ENCODE measurements at places on chromosomes 3 and 15.

DNA sequence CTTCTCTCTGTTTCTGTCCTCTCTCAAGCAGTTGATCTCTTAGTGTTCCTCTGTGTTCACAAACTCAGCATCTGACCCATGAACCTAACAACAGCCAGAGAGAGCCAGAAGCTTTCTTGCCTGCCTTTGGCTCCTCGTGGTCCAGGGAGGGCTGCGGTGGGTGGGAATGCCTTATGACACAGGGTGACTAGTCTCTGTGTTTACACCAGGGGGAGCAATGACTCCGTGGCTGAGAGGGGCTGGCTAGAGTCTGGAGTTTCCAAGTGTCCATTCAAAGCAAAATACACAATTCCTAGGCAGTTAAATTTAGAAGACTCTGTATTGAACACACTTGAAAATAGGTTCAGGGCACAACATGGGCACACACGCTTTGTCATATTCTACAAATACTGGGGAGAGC, 370.0 kb upstream of the FRG2C start:
- DNase-seq: peak; percentile 12

DNA sequence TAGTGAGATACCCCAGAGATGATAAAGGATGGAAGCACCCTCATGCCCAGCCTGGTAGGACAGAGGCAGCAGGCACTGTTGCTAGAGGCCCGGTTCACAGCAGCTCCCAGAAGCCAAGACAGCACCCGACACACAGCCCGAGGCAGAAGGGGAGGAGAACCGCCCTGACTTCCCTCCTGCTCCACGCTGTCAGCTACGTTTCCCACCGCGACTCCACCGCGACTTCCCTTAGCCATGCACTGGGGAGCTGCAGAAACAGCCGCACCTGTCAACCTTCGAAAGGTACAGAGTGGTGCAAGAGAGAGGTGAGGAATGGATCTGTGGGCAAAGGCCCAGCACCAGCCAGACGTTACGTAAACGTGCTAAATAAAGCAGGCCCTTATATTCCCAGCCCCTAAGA, 529.2 kb downstream of the GABRG3 start:
- no peak for DNase-seq

- DNase-seq: no peak
These were observed 17.7 kb upstream of the PRR23E start for GRCh38 chr3:127175272-127175671.

- no peak for DNase-seq
These were observed 342.9 kb downstream of the THSD4 start for GRCh38 chr15:71458089-71458660.

DNA sequence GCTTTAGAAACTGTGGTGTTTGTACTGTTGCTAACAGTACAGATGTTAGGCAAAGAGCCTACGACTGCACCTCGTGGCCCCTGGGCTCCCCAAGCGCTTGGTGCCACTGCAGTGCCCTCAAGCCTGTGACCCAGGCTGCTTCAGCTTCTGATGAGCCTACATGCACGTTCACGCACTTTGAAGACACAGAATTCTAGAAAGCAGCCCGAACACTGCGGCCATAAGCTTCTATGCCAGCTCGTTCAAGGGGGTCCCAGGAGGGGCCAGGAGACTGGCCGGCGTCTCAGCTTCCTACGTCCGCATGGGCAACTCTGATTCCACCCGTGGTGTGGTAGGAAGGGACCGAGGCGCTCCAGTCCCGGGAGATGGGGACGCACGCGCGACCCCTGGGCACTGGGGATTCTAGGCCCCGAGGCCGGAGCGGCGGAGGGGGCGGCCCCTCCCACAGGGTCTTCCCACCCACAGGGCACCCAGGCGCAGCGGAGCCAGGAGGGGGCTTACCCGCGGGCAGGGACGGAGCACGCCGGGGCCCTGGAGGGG, 653 bp downstream of the MYO5C start:
- no peak for DNase-seq

DNA sequence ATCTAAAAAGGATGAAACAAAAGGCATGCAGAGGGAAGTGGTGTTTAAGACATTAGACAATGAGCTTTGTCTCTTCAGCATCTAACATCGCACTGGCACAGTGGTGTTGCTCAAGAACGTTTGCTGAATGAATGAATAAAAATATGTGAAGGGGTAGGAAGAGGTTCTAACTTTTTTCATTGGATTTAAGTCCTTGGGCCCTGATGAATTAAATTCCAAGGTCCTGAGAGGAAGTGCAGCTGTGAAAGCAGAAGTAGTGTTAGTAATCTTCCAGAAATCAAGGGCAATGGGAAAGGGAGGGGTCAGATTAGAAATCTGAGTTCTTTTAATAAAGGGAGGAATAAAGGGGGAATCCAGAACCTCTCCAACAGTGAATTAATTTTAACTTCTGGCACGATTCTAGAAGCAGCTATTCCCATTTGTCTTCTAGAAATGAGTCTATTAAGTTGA, 29.6 kb downstream of the TLNRD1 start:
- DNase-seq: no peak

GRCh38 chr3:60046210-60046609, 996.4 kb upstream of the CFAP20DC start:
- no peak for DNase-seq

Measured in anterior cingulate cortex (tissue), 58 donors.